ENCODE measurements at places on chromosomes 3 and 15.

DNA sequence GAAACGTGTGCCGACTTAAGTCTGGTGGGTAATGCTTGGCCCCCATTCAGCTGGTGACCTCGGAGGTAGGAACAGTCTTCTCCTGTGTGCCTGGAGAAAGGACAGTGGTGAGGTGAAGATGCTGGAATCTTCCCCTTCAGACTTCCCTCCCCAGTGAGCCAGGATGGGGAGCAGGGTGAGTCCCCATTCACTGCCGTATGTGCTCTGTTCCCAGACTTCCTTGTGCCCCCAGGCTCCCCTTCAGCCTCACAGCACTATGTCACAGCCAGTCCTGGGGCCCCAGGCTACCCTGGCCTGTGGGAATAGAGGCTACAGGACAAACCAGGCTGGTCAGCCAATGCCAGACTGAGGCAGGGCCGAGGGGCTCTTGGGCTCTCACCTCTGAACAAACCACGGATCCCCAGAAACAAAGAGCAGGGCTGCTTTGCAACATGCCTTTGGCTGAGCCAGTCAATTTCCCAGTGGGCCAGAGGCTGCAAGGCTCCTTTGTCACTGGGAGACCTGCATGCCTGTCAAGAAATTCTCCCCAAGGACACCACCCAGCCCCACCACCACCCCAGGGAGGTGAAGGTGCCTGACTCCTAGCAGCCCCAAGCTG lies 31.8 kb upstream of the HHATL start:
- DNase-seq: no peak

- no peak for DNase-seq
Observed at GRCh38 chr3:53084310-53085001, 38.6 kb upstream of the SFMBT1 start.

- no peak for DNase-seq
Observed at GRCh38 chr3:82745544-82745943, 984.1 kb upstream of the GBE1 start.

DNA sequence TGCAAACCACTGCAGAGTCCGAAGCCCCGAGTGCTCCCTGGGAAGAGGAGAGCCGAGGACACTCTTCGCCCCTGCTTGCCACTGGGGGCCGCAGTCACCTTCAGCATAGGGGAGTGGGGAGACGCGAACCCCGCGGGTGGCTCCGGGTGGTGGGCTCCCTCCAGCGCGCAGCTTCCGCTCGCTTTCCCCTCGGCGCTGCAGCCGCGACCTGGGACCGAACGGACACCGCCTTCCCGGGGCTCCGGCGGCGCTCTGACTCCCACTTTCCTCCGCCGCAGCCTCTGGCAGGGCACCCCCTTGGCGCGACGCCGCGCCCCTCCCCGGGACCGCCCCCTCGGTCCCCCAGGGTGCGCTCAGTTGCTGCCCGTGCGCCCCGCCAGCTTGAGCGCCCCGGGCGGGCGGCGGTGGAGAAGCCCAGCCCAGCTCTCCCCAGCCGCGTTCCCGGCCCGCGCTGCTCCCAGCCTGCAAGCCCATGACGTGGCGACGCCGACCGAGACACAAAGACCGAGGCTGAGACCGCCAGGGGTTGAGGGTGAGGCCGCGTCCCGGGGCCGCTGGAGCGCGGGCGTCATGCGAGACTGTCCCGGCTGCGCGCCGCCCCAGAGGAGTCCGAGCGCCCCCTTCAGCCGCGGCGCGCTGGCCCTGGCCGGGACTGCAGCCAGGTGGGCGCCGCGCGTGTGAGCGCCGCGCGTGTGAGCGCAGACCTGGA lies at the start of gene MINAR1:
Gene MINAR1 (plus strand): TSS at position 701 of the 709 bp plus-strand sequence. CDS start 23,812 bp downstream, outside the sequence.
- peak; percentile 80 for DNase-seq

DNA sequence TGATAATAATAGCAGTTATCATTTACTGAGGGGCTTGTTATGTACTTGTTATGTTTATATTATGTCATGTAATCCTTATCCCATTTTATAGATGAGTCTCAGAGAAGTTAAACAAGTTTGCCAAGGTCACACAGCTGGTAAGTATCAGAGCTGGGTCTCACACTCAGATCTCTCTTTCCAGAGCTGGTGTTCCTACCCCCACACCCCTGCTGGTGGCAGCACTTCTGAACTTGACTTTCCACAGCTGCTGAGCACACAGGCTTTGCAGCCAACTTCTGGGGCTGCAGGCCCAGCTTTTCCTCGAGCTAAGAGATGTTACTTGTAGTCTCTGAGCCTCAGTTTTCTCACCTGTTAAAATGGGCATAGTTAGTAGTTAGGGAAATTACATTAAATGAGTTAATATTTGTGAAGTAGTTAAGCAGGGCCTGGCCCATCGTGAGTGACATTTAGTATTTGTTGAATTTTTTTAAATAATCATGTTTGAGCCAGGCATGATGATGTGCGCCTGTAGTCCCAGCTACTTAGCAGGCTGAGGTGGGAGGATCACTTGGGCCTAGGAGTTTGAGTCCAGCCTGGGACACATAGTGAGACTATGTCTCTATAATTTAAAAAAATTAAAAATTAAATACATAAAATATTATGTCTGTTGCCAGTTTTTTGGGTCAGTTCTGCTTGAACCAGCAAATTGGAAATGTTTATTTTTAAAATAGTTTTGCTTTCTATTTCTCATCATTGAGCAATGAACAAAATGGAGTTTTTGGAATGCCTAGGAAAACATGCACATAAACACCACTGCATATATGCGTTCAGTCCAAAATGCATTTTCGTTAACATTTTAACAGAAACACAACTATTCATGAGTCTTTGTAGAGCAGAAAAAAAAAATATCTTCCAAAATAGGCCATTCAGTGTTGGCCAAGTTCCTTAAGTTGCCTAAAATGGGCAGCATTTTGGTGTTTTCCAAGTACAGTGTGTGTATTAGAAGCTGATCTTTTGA lies 87.3 kb downstream of the SMAD6 start:
- DNase-seq: no peak

DNA sequence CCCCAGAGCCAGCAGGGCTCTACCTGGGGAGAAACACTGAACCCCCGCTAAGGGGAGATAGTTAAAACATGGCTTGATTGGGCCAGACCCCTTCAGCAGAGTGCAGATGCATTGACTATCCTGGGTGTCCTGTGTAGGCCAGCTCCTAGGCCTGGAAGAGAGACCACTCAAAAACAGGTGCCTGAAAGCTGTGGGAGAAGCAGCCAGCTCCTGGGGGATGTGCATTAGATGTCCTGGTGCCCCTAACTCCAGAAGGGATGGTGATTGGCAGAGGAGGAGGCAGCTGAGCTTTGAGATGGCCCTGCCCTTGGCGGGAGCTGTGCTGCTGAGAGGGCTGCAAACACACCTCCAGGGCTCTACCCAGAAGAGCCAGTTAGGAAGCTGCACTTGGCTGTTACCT lies 89.3 kb upstream of the PLXNA1 start:
- no peak for DNase-seq

DNA sequence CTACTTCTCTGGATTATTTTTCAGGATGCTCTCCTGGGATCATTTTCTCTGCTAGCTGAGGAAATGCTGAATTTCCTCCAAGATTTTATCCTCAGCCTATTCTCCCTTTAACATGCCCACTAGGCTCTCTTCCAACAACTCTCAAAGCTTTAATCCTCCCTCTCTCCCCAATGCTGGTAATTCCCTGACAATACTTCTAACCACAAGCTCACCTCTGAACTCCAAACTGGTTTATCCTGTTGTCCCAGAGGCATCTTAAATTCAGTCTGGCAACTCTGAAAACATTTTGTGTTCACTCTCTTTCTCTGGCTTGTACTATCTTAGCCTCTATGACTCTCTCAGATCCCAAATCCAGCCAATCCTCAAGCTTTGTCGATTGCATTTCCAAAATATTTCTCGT lies 490.3 kb downstream of the MECOM start:
- no peak for DNase-seq

GRCh38 chr3:94241986-94242385 lies 179.1 kb downstream of the NSUN3 start:
- no peak for DNase-seq

GRCh38 chr3:184630861-184631471 lies 69.4 kb downstream of the EPHB3 start:
- no peak for DNase-seq

DNA sequence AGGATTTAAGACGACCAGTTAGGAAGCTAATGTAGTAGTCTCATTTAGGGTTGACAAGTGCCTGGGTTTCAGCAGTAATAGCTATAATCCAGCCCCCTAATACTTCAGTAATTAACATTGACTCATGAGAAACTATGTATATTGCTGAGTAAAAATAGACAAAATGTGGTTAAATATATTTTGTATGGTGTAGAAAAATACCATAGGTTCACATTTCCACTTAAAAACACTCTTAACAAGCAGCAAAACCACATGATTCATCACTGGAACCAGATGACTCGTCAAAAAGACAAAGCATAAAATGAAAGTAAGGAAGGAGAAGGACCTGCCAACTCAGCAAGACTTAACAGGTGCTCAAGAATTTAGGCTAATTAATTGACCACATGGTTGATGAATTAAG lies 288.9 kb downstream of the EFHB start:
- no peak for DNase-seq

DNA sequence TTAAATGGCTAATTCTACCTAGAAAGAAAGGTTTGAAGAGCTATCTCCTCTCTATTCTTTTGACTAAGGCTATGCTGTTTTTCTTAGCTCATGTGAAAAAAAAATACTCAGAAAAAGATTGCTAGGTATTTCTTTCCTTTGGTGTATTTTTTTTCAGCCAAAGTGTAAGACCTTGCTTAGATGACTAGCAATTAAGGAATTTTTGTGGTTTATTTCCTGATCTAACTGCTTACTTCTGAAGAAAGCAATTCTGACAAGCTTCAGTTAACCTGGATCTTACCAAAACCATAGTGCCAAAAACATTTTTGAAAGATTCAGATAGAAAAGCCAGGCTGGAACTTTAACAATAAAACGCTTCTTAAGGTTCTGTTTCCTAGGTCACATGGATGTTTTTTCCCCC lies 315.6 kb downstream of the SOX2 start:
- DNase-seq: no peak

GRCh38 chr15:31254431-31255175 lies 72.0 kb upstream of the KLF13 start:
- no peak for DNase-seq

- DNase-seq: no peak
Observed at GRCh38 chr3:169103951-169104941, 559.3 kb downstream of the MECOM start.

DNA sequence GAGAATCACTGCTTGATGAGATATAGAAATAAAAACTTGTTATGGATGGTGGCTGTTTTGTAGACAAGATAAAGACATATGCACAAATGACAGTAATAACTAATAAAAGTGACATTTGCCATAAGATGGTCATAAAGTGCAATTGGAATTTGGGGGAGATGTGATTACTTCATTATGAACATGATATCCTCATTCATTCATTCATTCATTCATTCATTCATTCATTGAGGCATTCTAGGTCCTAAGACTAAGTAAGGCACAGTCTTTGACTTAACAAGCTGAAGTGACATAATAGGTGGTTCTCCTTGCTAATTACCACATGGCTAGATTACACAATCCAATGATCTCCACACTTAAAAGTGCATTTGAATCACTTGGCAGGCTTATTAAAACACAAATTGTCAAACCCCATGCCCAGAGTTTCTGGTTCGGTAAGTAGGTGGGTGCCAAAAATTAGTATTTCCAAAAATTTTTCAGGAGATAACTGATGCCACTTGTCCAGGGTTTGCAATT lies 18.9 kb downstream of the RAP2B start:
- no peak for DNase-seq

GRCh38 chr3:84600703-84601225 lies 358.0 kb upstream of the CADM2 start:
- peak; percentile 12 for DNase-seq

DNA sequence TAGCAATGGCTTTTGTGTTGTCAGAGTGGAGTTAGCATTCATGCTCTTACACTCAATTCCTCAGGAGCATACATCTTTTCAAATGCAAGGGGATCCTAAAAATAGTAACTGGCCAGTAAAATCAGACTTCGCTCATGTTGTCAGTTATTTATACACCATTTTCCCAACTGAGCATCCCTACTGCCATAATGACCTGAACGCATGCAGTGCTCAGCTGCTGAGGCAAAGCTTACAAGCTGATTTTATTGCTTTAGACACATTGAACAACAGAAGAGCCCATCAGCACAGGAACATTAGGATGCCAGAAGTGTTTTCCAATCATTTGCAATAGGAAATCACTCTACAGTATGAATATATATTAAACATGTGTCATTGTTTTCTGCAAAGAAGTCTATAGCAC lies 689.7 kb upstream of the BCHE start:
- DNase-seq: peak; percentile 31

GRCh38 chr3:188641076-188641475 lies 487.1 kb downstream of the LPP start:
- DNase-seq: no peak

GRCh38 chr15:73996267-73996666 lies 1.8 kb downstream of the PML start:
- no peak for DNase-seq

Data from glutamatergic neuron (in vitro differentiated cells).